ENCODE measurements at places on chromosomes 16 and 17.

- no peak for DNase-seq
Measured at GRCh38 chr17:82668024-82668630, 19.9 kb upstream of the WDR45B start.

DNA sequence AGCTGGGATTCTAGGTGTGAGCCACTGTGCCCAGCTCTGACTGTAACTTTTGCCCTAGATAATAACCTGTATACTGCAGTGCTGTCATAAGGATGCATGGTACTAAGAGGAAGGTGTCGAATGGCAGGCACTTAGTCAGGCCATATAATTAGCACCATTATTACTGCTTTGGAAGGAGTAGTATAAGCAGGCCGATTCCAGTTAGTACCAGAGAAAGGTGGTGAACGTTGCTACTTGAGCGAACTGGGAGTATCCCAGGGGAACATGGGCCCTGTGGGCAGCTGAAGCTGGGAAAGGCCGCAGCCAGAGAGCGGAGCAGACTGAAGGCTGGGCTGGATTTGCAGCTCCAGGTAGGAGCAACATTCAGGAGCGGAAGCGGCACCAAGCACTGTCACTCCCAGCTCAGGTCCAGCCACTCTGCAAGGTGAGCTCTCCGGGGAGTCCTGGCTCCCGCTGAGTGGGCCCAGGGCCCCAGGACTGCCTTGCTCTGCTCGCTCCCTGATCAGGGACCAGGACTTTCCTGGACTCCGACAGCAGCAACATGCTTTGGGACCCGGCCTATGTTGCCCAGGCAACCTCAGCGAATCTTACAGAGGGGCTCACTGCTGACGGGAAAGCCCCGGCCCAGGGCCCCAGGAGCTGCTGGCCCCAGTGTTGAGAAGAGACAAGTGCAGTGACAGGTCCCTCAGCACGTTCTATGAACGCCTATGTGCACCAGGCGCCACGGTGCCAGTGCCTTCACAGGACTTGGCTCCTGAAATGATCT, 28.6 kb downstream of the C16orf74 start:
- no peak for DNase-seq

- no peak for DNase-seq
Measured at GRCh38 chr16:88940862-88941817, 35.9 kb downstream of the CBFA2T3 start.

- no peak for DNase-seq
Measured at GRCh38 chr16:51987519-51987918, 559.4 kb downstream of the TOX3 start.

GRCh38 chr17:59219992-59220327, 351 bp upstream of the GDPD1 start:
- DNase-seq = no peak

- DNase-seq = no peak
Measured at GRCh38 chr17:70653850-70654249, 484.5 kb downstream of the KCNJ2 start.

- DNase-seq = no peak
Measured at GRCh38 chr17:50194934-50195865, 6.2 kb downstream of the COL1A1 start.

All from GF-D8 (cell line).